NCI-H1092 treated with DMSO at 0.1 percent for 48 hours (cell line): ENCODE measurements at places on chromosomes 13 and 19.

GRCh38 chr13:77437267-77437666, 98.2 kb upstream of the SCEL start:
- DNase-seq, result no peak

DNA sequence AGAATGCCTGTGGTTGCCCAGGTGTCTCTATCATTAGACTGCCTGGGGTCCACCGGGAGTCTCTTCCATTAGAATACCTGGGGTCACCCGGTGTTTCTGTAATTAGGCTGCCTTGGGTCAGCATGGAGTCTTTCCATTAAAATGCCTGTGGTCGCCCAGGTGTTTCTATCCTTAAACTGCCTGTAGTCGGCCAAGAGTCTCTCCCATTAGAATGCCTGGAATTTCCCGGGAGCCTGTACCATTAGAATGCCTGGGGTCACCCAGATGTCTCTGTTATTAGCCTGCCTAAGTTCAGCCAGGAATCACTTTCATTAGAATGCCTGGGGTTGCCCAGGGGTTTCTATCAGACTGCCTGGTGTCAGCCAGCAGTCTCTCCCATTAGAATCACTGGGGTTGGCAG, 1492.8 kb downstream of the UQCRFS1 start:
- DNase-seq, result no peak

DNA sequence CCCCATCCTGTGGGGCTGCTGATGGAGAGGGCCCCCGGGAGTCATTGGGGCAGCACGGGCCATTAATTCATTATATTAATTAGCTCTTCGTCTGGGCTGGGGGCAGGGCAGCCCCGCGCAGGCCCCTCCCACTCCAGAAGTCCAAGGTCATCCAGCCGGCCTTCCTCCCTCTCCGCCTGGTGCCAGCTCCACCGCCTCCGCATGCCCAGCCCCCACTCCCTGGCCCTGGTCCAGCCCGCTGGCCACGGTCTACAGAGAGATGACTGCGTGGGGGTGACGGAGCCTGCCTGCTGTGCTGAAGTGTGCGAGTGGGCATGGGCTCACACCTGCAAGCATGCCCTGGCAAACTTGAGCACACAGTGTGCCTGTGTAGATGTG, 8.8 kb downstream of the IGLON5 start:
- DNase-seq, result no peak

- DNase-seq, result no peak
Observed at GRCh38 chr19:879711-880438, 13.1 kb downstream of the MED16 start.

GRCh38 chr13:77329133-77329910, 2.4 kb upstream of the MYCBP2 start:
- DNase-seq, result peak; percentile 99

DNA sequence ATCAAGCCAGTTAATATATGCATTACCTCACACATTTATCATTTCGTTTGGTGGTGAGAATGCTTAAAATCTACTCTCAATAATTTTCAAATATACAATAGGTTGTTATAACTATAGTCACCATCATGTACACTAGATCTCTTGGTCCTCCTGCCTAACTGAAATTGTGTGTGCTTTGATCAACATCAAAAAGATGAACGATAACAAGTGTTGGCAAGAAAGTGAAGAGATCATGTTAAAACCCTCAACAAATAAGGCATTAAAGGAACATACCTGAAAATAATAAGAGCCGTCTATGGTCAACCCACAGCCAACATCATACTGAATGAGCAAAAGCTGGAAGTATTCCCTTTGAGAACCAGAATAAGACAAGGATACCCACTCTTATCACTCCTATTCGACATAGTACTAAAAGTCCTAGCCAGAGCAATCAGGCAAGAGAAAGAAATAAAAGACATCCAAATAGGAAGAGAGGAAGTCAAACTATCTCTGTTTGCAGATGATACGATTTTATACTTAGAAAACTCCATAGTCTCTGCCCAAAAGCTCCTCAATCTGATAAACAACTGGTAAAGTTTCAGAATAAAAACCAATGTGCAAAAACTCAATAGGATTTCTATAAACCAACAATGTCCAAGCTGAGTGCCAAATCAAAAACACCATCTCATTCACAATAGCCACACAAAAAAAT, 27.9 kb upstream of the OR10H1 start:
- no peak for DNase-seq

DNA sequence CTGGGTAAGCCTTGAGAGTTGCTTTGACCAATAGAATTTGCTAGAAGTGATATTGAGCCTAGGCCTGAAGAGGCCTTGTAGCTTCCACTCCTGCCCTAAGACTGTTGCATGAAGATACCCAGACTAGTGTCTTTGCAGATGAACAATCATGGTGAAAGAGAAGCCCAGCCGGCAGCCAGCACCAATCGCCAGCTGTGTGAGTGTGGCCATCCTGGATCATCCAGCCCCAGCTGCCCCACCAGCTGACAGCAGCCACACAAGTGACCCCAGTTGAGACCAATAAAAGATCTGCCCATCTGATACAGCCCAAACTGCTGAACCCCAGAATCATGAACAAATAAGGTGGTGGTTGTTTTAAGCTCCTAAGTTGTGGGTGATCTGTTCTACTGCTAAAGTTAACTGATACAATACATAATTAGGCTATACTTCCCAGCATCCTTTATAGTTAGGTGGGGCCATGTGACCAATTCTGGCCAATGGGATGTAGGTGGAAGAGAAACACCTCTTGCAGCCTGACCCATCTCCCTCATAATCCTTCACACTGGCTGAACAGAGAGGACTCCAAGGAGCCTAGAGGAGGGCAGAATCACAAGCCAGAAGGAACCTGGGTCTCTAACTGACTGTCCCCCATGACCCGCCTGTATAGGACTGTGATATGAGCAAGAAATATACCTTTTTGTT, 9.4 kb upstream of the ZNF428 start:
- DNase-seq, result no peak

- DNase-seq, result no peak
Observed at GRCh38 chr13:79435561-79435990, 29.5 kb upstream of the RBM26 start.

- DNase-seq, result no peak
Observed at GRCh38 chr13:99725644-99726043, 224.4 kb downstream of the TM9SF2 start.

- no peak for DNase-seq
Observed at GRCh38 chr13:32878163-32878562, 138.1 kb upstream of the KL start.

DNA sequence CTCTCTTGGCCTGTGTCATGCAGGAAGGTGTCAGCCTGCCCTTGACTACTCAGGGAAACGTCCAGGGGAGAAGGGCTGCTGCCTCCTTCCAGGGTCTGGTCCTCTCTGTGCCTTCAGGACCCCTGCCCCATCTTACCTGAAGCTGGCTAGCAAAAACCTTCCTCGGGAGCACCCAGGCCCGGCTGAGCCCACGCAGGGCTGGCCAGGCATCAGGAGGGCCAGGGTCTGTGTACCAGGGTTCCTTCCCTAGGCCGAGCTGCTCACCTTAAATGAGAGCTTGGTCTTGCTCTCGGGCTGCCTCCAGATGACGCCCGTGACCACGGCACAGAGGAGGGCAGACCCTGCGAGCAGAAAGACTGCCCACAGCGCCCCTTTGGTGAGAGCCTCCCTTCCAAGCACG, 78.6 kb downstream of the SLC7A1 start:
- no peak for DNase-seq
